ENCODE measurements at places on chromosomes 1 and 21.

- H3K4me3 ChIP-seq = no peak overlapping the region
- no peak for DNase-seq
- H3K36me3 ChIP-seq = no peaks in the 10 kb centered on the region
- H3K27ac ChIP-seq = no peak overlapping the region
Observed at GRCh38 chr1:67517046-67517445, 86.8 kb upstream of the SERBP1 start.

GRCh38 chr1:168598892-168599291 is 22.5 kb downstream of the XCL1 start:
- peaks cover 14% of the 10 kb centered on the region for H3K4me1 ChIP-seq
- H3K4me3 ChIP-seq = no peak overlapping the region
- no peaks in the 10 kb centered on the region for H3K27me3 ChIP-seq
- H3K36me3 ChIP-seq = no peaks in the 10 kb centered on the region
- DNase-seq = no peak

- peaks cover 4% of the 10 kb centered on the region for H3K27me3 ChIP-seq
- no peaks in the 10 kb centered on the region for H3K36me3 ChIP-seq
- no peak for DNase-seq
- no peak overlapping the region for H3K4me3 ChIP-seq
- no peaks in the 10 kb centered on the region for H3K4me1 ChIP-seq
- H3K27ac ChIP-seq = no peak overlapping the region
Observed at GRCh38 chr1:7369866-7370265, 401.2 kb upstream of the VAMP3 start.

GRCh38 chr1:2606396-2606880 is 19.9 kb downstream of the PRXL2B start:
- no peaks in the 10 kb centered on the region for H3K4me1 ChIP-seq
- H3K27ac ChIP-seq = no peak overlapping the region
- no peaks in the 10 kb centered on the region for H3K36me3 ChIP-seq
- no peak overlapping the region for H3K4me3 ChIP-seq
- no peaks in the 10 kb centered on the region for H3K27me3 ChIP-seq

- no peak overlapping the region for H3K4me3 ChIP-seq
- H3K36me3 ChIP-seq = peaks cover 51% of the 10 kb centered on the region
- H3K27ac ChIP-seq = peak overlapping the region; percentile 71
- H3K4me1 ChIP-seq = peaks cover 8% of the 10 kb centered on the region
Observed at GRCh38 chr21:25967181-25967900, 203.2 kb downstream of the APP start.

DNA sequence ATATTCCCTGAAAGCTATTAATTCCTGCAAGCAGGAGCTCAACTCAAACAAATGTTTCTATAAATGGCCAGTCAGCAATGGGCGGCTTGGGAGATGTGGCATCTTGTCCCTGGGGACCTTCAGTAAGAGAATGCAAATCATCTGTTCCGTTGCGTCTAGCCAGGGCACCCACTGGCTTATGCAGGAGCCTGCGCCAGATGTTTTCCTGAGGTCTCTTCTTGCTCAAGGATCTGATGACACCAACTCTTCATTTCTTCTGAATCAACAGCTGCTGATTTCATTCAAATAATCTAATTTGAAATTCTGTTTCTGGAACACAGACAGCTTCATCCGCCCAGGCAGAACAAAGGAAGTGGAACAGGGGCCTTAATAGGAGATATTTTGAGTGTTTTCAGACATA is 70.0 kb upstream of the AJAP1 start:
- H3K4me3 ChIP-seq = no peak overlapping the region
- no peak for DNase-seq
- H3K27me3 ChIP-seq = peaks cover 61% of the 10 kb centered on the region
- no peaks in the 10 kb centered on the region for H3K36me3 ChIP-seq
- H3K4me1 ChIP-seq = no peaks in the 10 kb centered on the region

DNA sequence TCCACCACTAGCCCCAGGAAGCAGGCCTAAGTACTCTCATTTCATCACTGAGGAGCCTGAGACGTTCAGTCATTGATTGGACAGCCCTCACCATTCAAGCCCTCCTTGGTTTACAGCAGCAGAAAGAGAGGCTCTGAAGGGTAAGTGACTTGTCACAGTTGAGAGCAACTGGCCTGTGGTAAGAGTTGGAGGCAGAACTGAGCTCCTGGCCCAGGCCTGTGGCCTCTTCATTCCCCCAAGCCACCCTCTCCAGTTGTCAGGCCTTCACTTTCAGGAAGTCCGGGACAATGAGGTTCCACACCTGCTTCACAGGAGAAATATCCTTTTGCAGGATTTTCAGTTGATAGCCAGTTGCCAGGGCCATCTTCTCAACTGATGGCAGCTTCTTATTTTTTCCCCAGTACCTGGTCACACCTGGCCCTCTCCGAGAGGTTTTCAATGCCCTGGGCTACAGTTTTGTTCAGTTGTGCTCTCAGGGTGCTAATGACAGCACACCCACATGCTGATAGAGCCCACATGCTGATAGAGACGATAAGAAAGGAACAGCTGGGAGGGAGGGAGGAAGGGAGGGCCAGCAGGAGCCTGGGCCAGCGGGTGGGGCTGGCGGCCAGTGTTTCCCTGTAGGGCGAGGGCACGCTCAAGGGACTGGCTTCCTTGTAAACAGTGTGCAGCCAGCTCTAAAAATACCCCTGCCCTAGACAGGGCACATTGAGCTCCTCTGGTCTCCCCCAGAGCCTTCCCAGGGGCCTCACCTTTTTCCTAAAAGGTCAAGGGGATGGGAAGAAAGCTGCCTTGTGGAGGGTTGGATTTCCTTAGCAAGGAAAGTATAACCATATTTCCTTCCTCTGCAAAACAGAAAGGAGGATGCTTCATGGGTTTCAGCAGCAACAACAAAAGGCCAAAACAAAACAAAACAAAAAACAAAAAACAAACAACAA is 112.7 kb upstream of the JUN start:
- no peak overlapping the region for H3K27ac ChIP-seq
- H3K27me3 ChIP-seq = no peaks in the 10 kb centered on the region
- no peaks in the 10 kb centered on the region for H3K36me3 ChIP-seq
- H3K4me1 ChIP-seq = peaks cover 4% of the 10 kb centered on the region
- DNase-seq = no peak
- H3K4me3 ChIP-seq = no peak overlapping the region

DNA sequence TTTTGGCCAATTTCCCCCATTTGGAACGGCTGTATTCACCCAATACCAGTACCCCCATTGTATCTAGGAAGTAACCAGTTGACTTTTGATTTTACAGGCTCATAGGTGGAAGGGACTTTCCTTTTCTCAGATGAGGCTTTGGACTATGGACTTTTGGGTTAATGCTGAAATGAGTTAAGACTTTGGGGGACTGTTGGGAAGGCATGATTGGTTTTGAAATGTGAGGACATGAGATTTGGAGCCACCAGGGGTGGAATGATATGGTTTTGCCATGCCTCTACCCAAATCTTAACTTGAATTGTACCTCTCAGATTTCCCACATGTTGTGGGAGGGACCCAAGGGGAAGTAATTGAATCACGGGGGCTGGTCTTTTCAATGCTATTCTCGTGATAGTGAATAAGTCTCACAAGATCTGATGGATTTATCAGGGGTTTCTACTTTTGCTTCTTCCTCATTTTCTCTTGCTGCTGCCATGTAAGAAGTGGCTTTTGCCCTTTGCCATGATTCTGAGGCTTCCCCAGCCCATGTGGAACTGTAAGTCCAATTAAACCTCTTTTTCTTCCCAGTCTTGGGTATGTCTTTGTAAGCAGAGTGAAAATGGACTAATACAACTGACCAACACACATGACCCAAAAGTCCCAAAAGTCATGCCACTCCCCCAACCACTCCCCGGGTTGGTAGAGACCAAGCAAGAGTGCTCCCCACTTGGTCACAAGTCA is 35.4 kb upstream of the ZNF496 start:
- H3K36me3 ChIP-seq = no peaks in the 10 kb centered on the region
- no peaks in the 10 kb centered on the region for H3K4me1 ChIP-seq
- peaks cover 67% of the 10 kb centered on the region for H3K27me3 ChIP-seq

GRCh38 chr21:46366966-46367365 is 43.0 kb downstream of the PCNT start:
- no peak for DNase-seq
- no peak overlapping the region for H3K27ac ChIP-seq
- H3K4me3 ChIP-seq = no peak overlapping the region
- peaks cover 86% of the 10 kb centered on the region for H3K36me3 ChIP-seq

GRCh38 chr1:209769971-209770370 is 14.1 kb downstream of the TRAF3IP3 start:
- H3K27ac ChIP-seq = no peak overlapping the region
- peaks cover 1% of the 10 kb centered on the region for H3K36me3 ChIP-seq
- no peak for DNase-seq
- H3K4me3 ChIP-seq = no peak overlapping the region
- H3K27me3 ChIP-seq = no peaks in the 10 kb centered on the region

DNA sequence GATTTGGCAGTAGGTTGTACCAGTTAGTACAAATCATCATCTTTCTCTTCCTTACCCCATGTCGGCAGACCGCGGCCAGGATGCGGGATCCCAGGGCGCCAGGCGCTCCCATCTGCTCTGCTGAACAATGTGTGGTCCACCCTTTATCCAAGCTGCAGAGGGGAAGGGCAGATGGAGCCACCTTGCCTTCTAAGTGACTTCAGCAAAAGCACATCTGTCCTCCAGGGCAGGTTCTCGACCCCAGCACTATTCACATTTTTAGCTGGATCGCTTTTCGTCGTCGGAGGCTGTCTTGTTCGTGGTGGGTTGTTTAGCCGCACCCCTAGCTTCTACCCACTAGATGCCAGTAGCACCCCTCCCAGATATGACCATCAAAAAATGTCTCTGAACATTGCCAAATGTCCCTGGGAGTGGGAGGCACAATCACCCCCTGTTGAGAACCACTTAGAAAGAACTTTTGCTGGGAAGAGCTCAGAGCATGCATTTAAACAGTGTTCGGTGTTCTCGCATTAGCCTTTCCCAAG is 58.1 kb upstream of the SIM2 start:
- no peak overlapping the region for H3K4me3 ChIP-seq
- no peak for DNase-seq
- peaks cover 5% of the 10 kb centered on the region for H3K4me1 ChIP-seq
- no peak overlapping the region for H3K27ac ChIP-seq
- H3K27me3 ChIP-seq = peaks cover 2% of the 10 kb centered on the region

- no peak for DNase-seq
- H3K4me3 ChIP-seq = peak overlapping the region; percentile 7
Observed at GRCh38 chr21:37463083-37463801, 96.7 kb downstream of the DYRK1A start.

GRCh38 chr1:65341381-65341780 is 32.0 kb downstream of the DNAJC6 start:
- H3K27me3 ChIP-seq = no peaks in the 10 kb centered on the region
- no peak for DNase-seq
- no peaks in the 10 kb centered on the region for H3K4me1 ChIP-seq
- no peak overlapping the region for H3K27ac ChIP-seq
- no peaks in the 10 kb centered on the region for H3K36me3 ChIP-seq
- H3K4me3 ChIP-seq = no peak overlapping the region

DNA sequence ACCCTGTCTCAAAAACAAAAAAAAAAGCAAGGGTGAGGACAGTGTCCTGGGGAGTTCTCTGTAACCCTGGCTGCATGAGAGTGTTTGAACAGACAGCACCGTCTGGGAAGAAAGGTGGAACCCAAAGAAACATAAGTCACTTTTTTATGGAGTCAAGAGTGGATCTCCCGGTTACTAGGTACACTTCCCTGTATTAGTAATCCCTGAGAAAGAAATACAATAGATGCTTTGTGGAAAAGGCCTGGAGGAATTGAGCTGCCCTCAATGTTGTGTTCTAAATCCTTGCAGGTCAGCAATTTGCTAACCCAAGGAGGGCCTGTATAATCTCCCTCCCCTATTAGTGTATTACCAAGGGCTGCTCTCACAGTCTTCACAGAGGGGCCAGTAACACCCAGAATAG is 16.6 kb downstream of the DEGS1 start:
- H3K4me1 ChIP-seq = peaks cover 14% of the 10 kb centered on the region
- peaks cover 5% of the 10 kb centered on the region for H3K36me3 ChIP-seq
- DNase-seq = no peak
- no peak overlapping the region for H3K4me3 ChIP-seq

DNA sequence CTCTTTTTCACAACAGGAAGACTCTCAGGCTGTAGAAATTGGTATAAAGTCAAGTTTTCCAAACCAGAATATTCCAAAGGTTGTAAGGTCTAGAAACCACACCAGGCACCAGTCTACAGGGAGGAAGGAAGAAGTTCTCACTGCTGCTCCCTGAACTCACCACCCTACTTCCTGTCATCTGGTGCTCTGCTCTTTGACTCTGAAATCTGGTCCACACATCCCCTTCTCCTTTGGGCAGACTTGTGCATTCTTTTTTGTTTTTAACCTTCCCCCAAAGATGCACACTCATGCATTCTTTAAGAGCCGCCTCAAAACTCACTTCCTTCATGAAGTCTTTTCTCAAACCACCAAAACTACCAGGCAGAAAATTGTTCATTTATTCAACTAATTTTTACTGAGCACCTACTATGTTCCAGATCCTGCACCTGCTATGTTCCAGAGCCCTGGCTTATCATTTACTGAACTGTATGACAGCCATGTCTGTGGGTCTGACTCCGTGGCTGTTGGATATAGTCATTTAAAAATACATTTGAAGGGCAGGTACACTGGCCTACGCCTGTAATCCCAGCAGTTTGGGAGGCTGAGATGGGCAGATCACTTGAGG is 30.1 kb upstream of the EPS15 start:
- H3K4me3 ChIP-seq = no peak overlapping the region
- no peaks in the 10 kb centered on the region for H3K27me3 ChIP-seq
- H3K27ac ChIP-seq = peak overlapping the region; percentile 60
